ENCODE measurements at places on chromosomes 2 and 18.
A peak's percentile ranks its signal among the peaks of the same experiment; 100 is the strongest.

GRCh38 chr2:118604371-118604770 is 243.1 kb downstream of the EN1 start:
- DNase-seq: no peak

DNA sequence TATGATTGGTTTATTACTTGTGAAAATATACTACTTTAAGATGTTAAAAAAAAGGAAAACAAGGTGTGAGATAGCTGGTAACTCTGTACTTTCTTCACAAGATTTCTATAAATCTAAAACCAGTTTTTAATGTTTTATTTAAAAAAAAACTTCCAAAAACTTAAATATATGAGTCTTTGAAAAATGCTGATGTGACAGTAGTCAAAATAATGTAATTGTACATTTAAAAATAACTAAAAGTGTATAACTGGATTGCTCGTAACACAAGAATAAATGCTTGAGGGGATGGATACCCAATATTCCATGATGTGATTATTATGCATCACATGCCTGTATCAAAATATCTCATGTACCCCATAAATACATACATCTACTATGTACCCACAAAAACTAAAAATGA is 464.9 kb downstream of the NYAP2 start:
- DNase-seq: no peak

DNA sequence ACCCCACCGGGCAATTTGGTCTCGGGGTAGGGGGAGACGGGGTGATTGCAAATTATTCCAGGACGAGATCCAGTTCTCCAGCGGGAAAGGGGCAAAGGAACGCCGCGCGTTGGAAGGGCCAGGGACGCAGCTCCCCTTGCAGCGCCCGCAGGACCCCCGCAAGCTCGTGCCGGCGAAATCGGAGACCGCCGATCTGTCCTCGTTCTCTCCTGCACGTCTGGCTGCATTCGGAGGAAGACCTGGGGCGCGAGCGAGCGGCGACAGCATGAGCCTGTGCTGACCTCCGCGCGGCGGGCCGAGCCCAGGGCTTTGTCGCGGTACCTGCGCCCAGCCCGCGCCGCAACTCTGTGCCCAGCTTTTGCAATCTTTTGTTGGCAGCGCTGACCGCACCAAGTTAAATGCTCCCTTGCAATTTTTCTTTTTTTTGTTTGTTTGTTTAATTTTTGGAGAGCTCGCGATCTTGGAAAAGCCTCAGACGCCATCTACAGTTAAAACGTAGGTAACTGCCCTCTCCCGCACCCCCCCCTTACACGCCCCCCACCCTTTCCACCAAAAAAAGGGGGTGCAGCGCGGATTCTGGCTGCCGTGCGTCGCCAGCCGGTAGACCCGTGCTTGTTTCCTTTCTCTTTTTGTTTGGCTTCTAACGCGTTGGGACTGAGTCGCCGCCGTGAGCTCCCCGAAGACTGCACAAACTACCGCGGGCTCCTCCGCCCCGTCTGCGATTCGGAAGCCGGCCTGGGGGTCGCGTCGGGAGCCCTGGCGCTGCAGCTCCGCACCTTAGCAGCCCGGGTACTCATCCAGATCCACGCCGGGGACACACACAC is 667 bp downstream of the TRIB2 start:
- DNase-seq: peak; percentile 72

DNA sequence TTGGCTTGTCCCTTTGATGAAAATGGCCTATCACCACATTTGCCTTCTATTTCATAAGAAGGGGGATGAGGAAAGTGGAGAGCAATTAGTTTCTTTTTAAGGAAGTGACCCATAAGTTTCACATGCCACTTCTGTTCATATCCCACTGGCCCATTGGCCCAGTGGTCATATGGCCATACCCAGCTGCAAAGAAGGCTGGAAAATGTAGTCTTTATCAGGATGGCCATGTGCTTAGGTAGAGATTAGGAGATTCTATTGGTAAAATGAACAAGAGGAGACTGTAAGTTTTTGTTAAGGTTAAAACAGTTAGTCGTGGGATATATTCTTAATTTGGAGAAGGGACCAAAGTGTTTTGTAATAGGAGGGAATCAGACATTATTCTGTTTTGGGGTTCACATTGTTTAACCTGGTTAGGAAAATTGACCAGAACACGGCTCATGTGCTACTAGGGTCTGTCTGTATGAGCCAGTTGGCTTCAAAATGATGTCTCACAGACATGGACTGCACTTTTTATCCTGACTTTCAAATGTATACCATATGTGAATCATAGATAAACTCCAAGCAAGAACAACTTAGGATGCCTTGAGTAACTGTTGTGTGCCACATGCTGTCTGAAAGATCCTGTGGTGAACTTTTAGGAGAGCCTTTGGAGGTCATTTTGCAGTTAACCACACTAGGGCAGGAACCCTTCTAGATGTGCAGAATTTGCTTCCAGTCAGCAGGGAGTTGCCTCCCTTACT is 17.3 kb downstream of the PLCL1 start:
- no peak for DNase-seq

DNA sequence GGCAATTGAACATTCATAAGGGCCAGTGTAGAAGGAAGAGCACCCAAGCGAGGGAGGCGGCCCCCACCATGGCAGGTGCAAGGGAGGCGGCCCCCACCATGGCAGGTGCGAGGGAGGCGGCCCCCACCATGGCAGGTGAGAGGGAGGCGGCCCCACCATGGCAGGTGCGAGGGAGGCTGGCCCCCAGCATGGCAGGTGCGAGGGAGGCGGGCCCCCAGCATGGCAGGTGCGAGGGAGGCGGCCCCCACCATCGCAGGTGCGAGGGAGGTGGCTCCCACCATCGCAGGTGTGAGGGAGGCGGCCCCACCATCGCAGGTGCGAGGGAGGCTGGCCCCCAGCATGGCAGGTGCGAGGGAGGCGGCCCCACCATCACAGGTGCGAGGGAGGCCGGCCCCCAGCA is 24.7 kb upstream of the GPC1 start:
- DNase-seq: no peak

GRCh38 chr18:44680273-44681075 is at the start of gene SETBP1:
Gene SETBP1 (plus strand): TSS chr18:44680888. CDS start chr18:44701347, 20,459 bp downstream.
- peak; percentile 80 for DNase-seq

Measured in SK-N-DZ (cell line).